ENCODE measurements at places on chromosomes 4 and X.

GRCh38 chr4:86031927-86032326 lies 327.9 kb downstream of the MAPK10 start:
- DNase-seq, result no peak

GRCh38 chrX:32448320-32448719 lies 763.0 kb downstream of the DMD start:
- no peak for DNase-seq

- DNase-seq, result no peak
Observed at GRCh38 chrX:124217304-124218251, 114.9 kb upstream of the TEX13D start.

GRCh38 chr4:37537484-37537883 lies 148.7 kb downstream of the RELL1 start:
- DNase-seq, result no peak

- no peak for DNase-seq
Observed at GRCh38 chr4:170887396-170887795, 797.6 kb upstream of the AADAT start.

GRCh38 chrX:7330556-7330955 lies 182.6 kb upstream of the PUDP start:
- no peak for DNase-seq

DNA sequence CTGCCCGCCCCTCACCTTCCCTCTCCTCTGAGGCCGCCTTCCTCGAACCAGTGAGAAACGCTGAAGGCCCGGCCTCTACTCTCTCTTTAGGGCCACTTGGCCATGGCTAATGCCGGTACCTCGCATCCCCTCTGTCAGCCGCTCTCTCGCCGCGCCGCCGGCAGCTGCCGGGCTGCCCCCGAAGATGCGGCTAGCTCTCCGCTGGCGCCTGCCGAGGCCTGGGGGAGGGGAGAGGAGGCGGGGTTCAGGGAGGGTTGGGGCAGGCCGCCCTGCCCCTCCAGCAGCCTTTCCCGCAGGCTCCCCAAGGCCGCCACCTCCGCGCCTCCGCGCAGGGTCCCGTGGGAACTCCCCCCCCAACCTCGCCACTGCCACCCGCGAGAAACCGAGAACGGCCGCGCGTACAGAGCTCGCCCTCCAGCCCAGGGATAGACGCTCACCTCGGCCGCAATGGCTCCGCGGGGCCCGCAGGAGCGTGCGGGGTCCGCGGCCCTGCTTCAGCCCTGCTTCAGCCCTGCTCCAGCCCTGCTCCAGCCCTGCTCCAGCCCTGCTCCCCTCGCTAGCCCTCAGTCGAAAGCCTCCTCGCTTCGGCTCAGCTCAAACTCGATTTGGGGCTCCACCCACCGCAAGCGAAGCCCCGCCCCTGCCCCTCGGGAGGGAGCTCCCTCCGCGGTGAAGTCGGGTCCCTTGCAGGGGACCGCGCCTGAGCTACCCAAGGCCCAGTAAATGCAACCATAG lies at the start of gene HUWE1:
HUWE1 (minus strand) TSS at position 569 of the 735 bp plus-strand sequence. CDS start 32,612 bp downstream, outside the sequence.
- peak; percentile 90 for DNase-seq

DNA sequence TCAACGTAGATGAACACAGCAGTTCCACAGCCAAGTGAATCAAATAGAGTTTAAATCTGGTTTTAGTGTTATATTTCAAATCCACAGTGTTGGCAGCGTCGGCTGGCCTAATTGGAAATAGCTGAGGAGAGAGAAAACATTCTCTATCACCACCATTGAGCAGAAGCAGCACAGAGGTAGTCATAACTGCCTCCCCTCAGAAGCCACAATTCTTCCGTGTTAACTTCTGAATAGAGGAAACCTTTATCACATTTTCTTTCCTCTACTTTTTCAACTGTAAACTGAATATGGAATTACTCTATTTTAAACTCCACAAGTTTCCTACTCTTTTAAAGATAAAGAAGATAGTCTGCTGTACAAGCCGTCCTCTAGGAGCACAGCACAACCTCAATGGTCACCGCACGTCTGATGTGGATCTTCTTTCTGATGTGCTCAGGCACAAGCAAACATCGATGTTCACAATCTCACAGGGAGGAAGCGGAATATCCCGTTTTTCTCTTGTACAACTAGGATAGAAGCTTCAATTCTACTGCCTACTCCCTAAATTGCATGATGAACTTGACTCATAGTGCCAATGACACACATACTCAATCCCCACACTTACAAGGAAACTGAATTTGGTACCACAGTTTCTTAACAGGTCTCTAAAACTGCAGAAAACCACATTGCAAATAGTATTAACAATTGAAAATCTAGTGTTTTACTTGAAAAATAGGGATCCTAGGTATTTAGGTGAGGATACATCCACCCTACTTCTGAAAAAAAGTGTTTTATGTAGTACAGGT lies 217.8 kb upstream of the ETNPPL start:
- DNase-seq, result no peak

DNA sequence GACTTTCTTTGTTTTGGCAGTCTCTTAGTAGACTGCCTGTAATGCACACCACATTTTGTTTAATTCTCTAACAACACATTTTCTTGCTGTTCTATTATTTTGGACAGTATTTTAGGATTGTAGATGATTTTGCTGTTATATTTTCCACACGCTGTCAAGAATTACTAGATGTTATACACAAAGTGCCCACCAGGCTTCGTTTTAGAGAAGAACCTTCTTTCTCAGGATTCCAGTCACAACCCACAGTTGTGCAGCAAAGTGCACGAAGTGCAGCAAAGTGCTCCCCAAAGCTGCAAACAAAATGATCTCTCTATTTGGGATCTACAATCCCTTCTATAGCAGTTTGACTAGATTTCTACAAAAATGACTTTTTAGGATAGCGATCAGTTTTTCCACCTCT lies 2.4 kb downstream of the ZNF141 start:
- DNase-seq, result no peak

- no peak for DNase-seq
Observed at GRCh38 chr4:5988086-5988845, 30.0 kb downstream of the C4orf50 start.

DNA sequence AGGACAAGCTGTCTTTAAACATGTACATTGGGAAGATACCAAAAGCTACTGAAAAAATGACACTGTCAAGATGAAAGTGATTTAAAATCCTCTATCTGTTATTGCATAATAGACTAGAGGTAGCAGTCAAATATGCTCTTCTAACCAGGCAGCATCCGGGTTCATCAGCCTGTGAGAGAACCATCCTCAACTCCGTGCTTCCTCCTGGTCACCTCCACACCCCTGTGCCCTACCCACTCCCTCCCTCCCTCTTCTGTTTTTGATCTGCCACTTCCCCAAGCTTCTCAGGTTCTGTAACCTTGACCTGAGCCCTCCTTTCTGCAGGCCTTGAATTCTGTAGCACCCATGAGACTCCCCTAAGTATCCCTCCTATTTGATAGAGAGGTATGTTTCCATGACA lies 5.9 kb downstream of the NOX1 start:
- DNase-seq, result no peak

DNA sequence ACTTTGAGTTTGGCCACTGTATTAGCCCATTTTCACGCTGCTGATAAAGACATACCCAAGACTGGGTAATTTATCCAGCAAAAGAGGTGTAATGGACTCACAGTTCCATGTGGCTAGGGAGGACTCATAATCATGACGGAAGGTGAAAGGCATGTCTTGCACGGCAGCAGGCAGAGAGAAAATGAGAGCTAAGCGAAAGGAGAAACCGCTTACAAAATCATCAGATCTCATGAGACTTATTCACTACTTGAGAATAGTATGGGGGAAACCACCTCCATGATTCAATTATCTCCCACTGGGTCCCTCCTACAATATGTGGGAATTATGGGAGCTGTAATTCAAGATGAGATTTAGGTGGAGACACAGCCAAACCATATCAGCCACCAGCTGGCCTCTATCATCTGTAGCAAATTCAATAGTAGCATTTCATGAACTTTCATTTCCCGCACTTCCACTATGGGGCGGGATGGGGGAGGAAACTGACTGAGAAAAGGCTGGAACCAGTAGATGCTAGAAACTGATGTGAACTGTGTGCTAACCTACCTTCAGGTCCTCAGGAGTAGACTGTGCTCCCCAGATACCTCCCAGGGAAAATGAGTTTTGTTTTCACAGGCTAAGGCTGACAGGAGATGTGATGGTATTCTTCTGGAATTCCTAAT lies 35.3 kb upstream of the LGI2 start:
- DNase-seq, result no peak

GRCh38 chr4:152097371-152097770 lies 336.6 kb upstream of the GATB start:
- no peak for DNase-seq

All from WTC11 (cell line).